Pancreas (tissue), 10 donors: ENCODE measurements at places on chromosomes 11 and 22.

DNA sequence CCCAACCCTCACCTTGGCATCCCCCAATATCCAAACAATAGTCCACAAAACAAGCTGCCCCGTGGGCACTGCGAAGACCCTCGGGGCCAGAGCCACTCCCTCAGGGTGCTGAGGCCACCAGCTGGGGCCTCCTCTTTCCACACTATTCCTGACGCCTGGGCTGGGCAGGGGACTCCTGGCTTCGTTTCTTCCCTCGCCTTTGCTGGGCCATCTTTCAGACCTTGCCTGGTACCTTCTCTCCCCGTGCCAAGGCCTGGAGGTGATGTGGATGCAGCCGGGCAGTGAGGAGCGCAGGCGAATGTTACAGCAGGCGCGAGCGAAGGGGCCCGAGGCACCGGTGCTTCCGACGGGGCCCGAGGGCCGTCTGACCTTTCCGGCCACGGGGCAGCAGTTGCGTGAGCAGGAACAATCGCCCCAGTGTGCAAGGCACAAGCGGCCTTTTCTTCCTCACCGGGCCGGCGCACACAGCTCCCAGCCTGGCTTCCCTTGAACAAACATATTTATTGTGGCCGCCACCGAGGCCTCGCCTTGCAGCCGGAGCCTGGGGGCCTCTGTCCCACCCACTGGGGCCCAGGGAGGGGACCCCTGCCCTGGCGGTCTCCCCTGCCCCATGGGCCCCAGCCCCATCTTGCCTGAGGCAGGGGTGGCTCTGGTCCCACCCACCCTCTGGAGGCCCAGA is 32.6 kb upstream of the KCNQ1OT1 start:
- no peak for DNase-seq

GRCh38 chr11:26696330-26696729 is 25.5 kb downstream of the SLC5A12 start:
- DNase-seq: no peak

GRCh38 chr22:30245181-30245984 is 1.2 kb downstream of the LIF start:
- no peak for DNase-seq

GRCh38 chr11:67195971-67196456 is 70.3 kb upstream of the GRK2 start:
- DNase-seq: no peak

- DNase-seq: no peak
Measured at GRCh38 chr11:134447696-134448095, 35.7 kb upstream of the B3GAT1 start.

- DNase-seq: peak; percentile 44
Measured at GRCh38 chr22:36505998-36506635, 723 bp downstream of the FOXRED2 start.

DNA sequence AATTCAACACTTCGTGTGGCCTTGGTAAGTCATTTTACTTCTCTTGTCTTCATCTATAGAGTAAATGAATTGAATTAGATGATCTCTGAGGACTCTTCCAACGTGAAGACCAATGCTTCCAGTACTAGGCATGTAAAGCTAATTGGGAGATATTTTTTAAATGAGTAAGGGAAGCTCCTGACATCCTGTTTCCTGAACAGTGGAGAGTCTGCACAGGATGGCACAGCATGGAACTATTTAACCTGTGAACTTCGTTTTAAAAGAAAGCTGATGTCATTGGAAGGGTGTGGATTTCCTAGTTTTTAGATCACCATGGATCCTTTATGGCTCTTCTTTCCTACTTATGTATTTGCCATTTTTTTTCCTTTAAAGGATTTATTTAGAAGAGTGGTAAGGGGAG is 48.4 kb upstream of the HSD17B12 start:
- no peak for DNase-seq

GRCh38 chr22:31332886-31333285 is 13.3 kb downstream of the PATZ1 start:
- DNase-seq: no peak
